ENCODE measurements at places on chromosomes 12 and 14. TPM values are rescaled to one million over a fixed set of nuclear protein-coding genes. Genes with fewer than 3 reads are reported as not detected.

DNA sequence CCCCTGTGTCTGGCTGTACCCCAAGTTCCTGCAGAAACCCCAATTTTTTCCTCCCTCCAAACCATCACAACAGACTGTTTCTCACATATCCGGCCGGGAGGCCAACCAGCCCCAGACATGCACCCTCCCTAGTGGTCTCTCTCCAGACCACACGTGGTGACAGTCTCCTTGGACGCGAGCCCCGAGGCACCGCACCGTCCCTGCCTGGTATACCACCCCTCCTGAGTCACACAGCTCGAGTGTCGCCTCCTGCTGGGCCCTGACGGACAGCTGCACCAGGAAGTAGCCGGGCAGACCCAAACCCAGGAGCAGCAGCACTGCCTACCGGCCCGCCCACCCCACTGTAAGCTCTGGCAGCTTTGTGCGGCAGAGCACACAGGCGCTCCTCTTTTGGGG, 97.4 kb downstream of the RFLNA start:
- peak; percentile 93 for DNase-seq

DNA sequence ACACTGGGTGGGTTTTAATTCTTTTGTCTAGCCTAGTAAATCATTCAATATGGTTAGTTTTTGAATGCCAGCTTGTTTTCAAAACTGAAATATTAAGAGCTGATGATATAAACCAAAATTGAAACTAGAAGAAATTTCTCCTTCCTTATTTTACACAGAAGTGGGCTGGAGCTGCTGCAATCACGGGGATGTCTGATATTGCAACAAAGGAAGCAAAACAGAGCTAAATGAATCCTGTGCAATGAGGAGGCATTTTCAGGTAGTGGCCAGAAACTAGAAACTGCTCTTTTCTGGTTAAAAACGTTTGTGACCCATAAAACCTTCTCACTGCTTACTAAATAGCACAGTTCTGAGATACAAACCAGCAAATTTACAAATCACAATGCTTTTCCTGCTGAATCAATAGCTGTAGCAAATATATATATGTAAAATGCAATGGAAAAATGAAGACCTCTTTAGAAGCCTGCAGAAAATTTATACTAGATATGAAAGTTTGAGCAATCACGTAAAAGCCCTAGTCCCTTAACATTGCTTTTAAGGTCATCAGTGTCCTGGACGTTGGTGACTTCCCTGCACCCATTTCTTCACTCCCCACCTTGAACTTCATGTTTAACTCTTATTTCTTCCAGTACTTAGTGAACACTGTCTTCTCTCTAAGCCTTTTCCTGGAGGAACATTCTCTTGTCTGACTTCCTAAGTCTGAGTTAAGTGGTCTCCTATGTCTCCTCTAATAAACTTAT, 15.9 kb upstream of the LRRK2 start:
- no peak for DNase-seq

DNA sequence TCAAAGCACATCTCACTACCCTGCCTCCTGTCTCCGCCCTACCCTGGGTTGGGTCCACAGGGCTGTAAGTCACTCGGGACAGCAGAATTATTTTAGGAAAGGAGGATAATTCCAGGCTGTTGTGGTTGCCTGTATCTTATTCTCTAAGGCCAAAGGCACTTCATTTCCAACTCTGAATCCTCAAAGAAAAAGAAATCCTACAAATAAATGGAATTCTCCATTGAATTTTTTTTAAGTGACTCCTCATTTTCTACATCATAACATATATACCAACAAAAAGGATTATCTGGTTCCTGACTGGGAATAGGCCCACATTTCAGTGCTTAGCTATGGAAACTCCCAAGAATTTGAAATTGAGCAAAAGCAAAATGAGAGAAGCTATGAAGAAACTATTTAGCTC, 186.4 kb downstream of the ITPR2 start:
- DNase-seq: no peak

DNA sequence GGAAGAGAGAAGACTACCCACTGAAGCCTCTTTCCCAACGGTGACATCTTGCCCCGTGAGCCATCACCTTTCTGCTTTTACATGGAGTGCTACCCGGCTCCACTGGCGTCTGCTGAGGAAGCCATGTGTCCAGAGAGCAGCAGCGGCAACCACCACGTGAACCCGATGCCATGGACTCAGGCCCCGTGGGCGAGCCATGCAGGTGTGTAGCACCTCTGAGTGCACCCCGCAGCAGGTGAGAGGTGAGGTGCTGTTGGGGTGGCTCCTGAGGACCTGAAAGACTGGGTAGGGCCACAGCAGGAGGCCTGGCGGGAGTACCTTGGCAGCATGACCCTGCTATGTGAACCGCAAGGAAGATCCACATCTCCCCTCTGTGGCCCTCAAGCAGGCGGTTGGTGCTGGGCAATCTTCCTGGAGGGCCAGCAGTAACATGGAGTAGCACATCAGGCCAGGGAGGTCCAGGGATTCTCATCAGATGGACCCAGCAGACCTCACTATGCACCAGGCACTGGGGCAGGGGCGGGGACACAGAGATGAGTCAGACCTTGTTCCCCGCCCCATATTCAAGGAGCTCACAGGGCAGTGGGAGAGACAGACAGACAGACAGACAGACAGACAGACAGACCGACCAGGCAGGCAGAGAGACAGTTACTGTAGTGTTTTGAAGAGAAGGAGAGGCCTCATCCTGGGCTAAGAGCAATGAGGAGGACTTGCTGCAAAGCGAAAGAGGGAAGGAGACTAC, 129.6 kb downstream of the PAPOLA start:
- no peak for DNase-seq

- DNase-seq: no peak
These were observed 1239.0 kb downstream of the SLC16A7 start for GRCh38 chr12:60834806-60835205.

GRCh38 chr12:57057067-57057751, 7.3 kb upstream of the MYO1A start:
- DNase-seq: no peak

DNA sequence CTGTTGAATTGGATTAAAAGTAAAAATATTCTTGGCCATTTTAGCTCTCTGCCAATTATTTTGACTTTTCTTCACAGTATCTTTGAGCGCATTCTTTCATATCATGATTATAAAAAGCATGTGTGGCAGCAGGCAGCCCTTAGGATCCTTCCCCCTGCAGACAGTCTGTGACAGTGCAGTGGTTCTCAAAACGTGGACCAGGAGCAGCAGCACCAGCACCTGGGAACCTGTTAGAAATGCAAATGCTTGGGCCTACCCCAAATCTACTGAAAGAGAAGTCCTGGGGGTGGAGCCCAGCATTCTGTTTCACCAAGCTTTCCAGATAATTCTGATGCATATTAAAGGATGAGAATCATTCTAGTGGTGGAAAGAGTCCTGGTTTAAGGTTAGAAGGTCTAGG, 155.6 kb downstream of the MON2 start:
- DNase-seq: no peak

DNA sequence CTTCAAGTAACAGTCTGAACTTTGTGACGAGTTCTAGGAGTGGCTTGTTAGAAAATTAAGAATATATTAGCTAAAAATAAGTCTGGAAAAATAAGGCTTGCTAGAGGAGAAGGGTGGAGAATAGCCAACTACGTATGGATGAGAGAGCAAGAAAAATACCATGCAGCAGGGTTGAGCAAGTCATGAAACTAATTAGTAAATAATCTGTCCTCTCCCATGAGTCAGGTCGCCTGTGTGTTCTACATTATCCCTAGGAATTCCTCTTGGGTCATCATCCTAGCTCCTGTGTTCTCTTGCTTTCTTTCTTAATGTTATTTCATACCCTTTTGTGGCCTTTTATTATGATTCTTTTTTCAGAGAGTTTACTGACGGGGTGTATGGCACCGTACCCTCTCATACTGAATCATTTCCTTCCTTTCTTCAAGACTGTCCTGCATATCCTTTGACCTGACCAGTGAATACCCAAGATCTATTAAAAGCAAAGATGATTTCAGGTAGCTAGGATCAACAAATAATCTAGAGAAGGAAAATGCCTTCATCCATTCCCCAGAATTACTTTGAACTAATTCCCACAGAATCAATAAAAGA, 177.2 kb upstream of the NPAS3 start:
- DNase-seq: no peak

GRCh38 chr12:25859976-25860375, 98.5 kb upstream of the RASSF8 start:
- no peak for DNase-seq

The PMCH gene
- total RNA-seq: not detected

The ITGB7 gene
- total RNA-seq: 1.1 TPM

The TMEM253 gene
- total RNA-seq: not detected

The ORMDL2 gene
- 9.4 TPM for total RNA-seq

The TAS2R14 gene
- total RNA-seq: 7.2 TPM

The OTX2 gene
- not detected for total RNA-seq
